Kasumi-1 (cell line): ENCODE measurements at places on chromosomes 11 and 22.

DNA sequence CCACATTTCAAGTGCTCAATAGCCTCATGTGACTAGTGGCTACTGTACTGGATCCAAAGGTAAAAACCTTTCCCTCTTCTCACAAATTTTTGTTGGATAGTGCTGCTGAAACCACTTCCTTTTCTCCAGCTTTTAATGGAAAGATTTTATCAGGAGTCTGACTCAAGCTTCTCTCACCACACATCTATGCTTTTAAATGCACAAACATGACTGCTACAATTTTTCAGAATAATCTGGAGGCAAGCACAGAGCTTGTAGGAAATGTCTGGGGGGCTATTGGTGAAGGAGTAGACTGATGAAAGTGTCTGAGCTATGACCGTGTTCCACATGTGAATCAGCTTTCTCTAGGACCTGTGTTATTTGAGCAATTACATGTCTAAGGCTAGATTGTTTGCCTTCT is 101.1 kb upstream of the FAT3 start:
- no peak for DNase-seq

DNA sequence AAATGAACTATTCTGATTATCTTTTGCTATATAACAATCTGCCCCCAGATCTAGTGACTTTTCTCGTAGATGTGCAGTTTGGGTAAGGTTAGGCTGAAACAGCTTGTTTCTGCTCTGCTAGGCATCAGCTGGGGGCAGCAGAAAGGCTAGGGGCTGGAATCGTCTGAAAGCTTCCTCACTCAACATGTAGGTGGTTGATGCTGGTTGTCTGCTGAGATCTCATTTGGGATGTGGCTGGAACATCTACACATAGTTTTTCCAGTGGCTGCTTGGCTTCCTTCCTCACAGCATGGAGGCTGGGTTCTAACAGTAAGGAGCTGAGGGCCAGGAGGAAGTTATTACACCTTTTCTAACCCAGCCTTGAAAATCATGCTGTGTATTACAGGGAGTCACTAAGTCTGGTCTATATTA is 30.2 kb downstream of the USP47 start:
- no peak for DNase-seq

DNA sequence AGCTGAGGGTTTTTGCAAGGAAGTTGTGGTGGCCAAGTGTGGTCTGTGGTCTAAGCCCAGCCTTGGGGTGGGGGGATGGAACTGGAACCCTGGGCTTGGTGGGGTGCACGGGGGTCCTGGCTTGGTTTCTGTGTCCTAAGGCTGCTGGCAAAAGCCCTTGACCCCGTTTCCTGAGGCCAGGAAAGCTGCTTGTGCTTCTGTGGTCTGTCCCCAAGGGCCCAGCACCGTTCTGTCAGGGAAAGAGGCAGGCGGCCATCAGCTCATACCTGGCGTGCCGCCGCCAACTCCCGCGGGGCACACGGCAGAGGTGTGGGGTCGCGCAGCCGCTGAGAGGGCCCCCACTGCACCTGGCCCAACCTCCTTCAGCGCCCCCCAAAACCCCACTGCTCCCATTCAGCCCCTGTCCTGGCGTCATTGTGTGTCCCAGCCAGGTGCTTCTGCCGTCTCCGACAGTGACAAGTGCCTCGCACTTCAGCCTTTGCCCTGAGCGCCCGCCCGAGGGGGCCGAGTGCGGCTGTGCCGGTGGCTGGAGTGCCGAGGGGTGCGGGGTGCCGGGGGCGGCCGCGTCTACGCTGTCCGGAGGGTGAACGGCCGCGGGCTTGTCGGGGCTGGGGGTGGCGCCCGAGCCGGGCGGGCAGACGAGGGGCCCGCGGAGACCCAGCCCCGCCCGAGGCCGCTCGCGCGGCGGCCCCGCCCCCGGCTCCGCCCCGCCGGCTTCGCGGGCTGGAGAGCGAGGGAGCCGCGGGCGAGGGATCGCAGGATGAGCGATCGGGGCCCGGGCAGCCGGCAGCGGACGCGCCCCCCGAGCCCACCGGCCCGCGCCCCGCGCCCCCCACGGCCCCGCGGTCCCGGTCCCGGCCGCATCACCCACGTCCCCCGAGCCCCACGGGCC is at the start of gene CNIH2:
TSS of gene CNIH2 (plus strand) at position 705 of the 892 bp plus-strand sequence. CDS start 282 bp downstream, outside the sequence.
- peak; percentile 11 for DNase-seq

GRCh38 chr11:75574698-75575602 is 12.9 kb downstream of the SERPINH1 start:
- no peak for DNase-seq

DNA sequence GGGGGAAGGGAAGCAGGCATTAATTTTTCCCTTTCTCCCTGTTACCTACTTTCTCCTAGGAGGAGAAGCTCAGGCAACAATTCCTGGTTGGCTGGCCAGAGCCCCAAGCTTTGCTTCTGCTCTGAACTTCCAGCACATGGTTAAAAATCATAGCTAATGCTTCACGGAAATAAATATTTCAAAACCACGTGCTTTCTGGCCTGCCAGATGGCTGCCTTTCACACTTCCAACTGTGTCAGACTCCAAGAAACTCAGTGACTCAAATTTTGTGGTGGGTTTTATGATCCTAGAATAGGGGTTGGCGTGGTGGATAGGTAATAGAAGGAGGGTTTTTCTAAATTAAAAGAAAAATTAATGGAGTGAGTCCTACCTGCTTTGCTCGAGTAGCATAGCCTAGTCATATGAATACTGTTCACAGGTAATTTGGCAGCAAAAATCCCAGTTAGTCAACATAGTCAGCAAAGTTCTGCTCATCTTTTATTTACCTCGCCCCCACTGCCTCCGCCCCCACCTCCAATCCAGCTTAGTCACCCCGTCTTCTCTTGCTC is 58.6 kb downstream of the SC5D start:
- DNase-seq: no peak

DNA sequence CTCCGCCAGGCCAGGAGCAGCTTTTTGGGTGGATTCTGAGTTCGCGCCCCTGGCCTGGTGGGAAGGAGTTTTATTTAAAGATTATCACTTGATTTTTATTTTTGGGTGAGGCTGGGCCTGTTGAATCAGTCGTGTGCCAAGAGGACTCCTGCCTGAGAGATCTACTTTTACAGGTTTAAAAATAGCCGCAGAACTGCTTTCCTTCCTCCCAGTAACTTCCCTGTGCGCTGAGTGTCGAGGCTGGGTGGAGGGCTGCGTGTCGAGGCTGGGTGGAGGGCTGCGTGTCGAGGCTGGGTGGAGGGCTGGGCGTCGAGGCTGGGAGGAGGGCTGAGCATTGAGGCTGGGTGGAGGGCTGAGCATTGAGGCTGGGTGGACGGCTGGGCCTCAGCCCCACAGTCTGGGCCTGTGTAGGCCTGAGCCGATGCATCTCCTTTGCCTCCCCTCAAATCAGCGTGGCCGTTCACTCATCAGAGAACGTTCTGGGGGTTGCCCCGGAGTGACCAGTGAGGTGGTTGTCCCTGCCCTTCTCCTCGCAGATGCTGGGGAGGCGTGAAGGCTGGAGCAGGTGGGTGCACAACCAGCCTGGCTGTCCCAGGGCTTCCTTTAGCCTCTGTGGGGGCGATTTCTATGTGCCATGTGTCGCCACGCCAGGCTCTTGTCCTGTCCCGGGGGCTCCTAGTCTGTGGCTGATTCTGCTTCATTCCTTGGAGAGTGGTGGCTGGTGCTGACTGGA is 30.1 kb downstream of the GRAMD4 start:
- DNase-seq: peak; percentile 31

DNA sequence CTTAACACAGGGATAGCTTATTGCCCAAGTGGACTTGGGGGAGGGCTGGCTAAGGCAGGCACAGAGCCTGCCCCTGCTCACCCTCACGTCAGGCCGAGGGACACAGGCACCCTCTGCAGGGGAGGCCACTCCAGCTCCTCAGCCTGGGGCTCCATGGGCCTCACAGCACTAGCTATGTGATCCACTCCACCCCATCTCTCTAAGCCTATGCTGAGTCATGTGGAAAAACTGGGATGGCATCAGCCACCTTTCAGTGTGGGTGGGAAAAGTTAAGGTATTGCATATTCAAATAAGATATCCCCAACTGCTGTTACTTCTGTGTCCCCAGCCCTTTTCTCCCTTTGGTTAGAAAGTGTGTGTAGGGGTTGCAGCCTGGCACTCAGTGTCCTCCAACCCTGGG is 22.3 kb downstream of the RANGAP1 start:
- DNase-seq: no peak

DNA sequence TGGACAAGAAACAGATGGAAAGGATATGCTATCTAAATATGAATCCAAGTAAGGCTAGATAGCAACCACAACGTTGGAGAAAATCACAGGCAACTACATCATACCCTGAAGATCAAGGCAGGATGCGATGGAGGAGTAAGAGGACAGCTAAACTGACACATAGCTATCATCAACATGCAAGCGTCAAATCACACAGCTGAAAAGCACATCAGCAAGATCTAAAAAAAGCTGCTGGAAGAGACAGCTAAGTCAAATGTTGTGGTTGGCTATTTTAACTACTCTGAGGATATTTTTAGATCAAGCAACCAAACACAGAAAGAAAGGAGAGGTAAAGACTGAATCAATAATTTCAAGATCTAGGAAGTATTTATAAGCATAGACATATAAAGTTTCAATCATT is 466.9 kb downstream of the BRD1 start:
- DNase-seq: no peak

DNA sequence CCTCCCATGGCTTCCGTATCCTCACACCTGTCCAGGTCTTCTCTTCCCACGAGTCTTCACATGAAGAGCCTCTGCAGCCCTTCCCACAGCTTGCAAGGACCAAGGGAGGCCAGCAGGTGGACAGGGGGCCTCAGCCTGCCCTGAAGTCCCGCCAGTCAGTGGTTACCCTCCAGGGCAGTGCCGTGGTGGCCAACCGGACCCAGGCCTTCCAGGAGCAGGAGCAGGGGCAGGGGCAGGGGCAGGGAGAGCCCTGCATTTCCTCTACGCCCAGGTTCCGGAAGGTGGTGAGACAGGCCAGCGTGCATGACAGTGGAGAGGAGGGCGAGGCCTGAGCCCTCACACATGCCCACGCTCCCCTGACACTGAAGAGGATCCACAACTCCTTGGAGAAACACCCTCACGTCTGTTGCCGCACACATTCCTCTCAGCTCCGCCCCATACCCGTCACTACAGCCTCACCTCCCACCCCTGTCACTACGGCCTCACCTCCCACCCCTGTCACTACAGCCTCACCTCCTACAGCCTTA is 8.3 kb downstream of the SSH3 start:
- no peak for DNase-seq

DNA sequence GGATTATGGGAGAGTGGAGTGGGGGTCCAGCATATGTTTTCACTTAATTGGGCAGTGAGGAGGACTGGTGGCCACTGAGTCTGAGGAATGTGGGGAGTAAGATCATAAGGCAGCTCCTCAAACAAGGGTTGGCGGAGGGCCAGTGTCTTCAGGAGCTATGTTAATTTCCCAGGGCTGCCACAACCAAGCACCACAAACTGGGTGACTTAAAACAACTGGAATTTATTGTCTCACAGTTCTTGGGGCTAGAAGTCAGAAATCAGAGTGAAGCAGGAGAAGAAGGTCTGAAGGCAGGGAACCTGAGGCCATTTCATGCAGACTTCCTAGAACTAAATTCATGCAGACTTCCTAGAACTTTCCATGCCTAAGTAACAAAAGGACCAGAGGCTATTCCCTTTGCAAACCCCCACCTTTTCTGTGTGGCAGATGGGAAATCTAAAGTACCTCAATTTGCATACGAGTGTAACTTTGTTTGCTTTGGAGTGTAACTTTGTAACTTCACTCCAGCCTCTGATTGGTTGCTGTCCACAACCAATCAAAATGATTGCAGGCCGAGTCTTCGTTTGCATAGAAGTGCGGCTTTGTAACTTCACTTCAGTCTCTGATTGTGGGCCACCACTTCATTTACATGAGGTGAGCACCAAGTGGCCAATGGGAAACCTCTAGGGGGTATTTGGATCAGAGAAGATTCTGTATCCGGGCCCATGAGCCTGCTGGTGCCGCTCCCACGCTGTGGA is 50.5 kb upstream of the ZBED5 start:
- no peak for DNase-seq

DNA sequence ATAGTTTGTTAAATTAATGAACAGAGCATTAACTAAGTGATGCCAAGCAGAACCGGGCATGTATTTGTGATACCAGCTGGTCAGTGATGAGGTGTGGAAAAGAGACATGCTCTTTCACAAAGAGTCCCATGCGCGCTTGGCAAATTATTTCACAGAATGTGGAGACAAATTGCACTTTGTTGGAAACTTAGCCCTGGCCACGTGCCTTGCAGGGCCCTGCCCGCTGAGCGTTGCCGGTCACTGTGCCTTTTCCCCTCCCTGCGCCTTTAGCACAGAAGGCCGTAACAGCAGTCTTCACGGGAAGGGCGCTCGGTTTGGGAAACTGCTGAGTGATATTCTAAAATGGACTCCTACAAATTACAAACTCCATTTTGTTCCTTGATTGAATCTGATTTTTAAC is 235.9 kb downstream of the TBC1D22A start:
- no peak for DNase-seq

GRCh38 chr22:31526270-31526669 is 29.9 kb downstream of the SFI1 start:
- no peak for DNase-seq

GRCh38 chr11:7486781-7487140 is 1.5 kb downstream of the OLFML1 start:
- no peak for DNase-seq

- DNase-seq: no peak
Measured at GRCh38 chr22:38744981-38745380, 10.8 kb downstream of the SUN2 start.

DNA sequence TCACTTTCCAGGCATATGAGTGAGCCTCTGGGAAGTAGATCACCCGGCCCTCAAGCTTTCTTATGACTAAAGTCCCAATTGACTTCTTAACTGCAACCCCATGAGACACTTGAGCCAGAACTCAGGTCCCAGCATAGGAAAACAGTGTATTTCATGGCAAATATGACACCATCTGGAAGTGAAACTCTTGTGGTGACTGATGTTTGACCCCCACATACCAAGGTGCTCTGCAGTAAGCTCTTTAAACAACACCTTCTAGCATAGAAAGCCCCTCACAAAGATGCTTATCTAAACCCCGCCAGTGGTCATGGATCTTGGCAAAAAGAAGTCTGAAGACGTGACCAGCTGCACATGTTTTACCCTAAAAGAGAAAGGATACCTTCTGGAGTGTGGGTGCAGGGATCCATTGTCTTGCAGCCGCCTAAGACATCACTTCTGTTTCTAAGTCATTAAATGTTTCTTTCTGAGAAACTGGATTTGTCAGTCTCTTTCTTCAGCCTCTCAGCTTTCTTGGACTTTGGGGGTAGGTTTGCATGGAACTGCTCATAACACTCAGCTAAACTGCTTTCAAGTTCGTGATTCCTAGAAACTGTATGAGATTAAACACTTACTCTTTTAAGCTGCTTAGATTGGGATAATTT is 7.4 kb upstream of the PELI3 start:
- no peak for DNase-seq
